ENCODE measurements at places on chromosomes 11 and 22. TPM values are rescaled to one million over a fixed set of nuclear protein-coding genes. Genes with fewer than 3 reads are reported as not detected.

Gene LGR4
- 10.0 TPM for total RNA-seq

Gene TOLLIP
- total RNA-seq, result 33.5 TPM

Gene OR2D2
- not detected for total RNA-seq

Gene C11orf97
- not detected for total RNA-seq

Gene ART1
- total RNA-seq, result not detected

Gene MPEG1
- not detected for total RNA-seq

Gene TIMM10
- total RNA-seq, result 48.5 TPM

Gene SLC22A6
- total RNA-seq, result not detected

Gene IGSF9B
- total RNA-seq, result 1.4 TPM

GRCh38 chr11:24781288-24781687 is 284.4 kb downstream of the LUZP2 start:
- DNase-seq, result peak; percentile 0

- no peak for DNase-seq
Measured at GRCh38 chr11:77036398-77036797, 2.2 kb downstream of the B3GNT6 start.

- DNase-seq, result no peak
Measured at GRCh38 chr11:117690484-117691217, 106.4 kb downstream of the DSCAML1 start.

GRCh38 chr22:46835693-46836092 is 73.2 kb downstream of the TBC1D22A start:
- no peak for DNase-seq

DNA sequence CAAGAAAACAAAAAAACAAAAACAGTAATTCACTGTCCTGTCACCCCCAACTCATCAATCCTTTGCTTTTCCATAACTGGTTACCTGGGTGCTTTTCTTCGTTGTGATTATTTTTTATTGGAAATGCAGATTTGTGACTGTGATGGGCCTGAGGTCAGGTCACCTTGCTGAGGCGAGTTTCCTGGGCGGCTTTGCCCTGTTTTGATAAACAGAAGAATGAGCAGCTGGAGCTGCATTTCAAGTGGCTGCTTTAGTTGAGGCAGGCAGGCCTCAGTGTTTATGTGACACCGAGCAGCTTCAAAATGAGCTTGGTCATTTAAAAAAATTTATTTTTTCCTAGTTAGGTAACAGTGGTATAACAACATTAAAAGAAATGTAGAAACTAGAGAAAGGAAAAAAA is 22.2 kb downstream of the PTPRJ start:
- no peak for DNase-seq

DNA sequence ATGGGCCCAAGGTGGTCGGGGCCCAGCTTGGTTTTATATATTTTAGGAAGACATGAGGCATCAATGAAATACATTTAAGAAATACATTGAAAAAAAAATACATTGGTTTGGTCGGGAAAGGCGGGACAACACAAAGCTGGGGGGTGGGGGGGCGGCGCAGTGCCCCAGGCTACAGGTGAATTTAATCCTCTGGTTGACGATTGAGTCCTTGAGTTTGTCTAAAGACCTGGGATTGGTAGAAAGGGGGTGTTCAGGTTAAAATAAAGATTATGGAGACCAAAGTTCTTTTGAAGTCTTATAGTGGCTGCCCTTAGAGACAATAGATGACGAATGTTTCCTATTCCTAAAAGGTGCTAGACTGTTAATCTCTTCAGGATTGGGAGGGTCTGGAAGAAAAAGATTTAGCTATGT is 3.1 kb downstream of the IFITM1 start:
- no peak for DNase-seq

DNA sequence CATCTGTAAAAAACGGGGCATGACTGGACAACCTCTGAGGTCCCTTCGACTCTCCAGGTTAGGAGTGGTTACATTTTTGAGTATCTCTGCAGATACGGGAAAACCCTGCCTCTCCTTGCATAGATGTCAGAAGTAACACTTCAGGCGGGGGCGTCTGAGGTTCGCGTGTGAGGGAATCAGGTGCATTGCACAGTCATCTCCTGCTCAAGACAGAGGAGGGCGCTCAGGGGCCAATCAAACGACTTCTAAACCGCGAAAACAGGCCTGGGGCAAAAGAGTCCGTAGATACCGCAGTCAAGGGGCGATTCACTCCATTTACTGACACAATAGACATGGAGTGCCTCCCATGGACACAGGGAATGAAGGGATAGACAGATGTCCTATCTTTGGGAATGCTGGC is 31.7 kb downstream of the KIRREL3 start:
- DNase-seq, result peak; percentile 37

- DNase-seq, result no peak
Measured at GRCh38 chr22:44396021-44396726, 83.4 kb upstream of the SHISAL1 start.

DNA sequence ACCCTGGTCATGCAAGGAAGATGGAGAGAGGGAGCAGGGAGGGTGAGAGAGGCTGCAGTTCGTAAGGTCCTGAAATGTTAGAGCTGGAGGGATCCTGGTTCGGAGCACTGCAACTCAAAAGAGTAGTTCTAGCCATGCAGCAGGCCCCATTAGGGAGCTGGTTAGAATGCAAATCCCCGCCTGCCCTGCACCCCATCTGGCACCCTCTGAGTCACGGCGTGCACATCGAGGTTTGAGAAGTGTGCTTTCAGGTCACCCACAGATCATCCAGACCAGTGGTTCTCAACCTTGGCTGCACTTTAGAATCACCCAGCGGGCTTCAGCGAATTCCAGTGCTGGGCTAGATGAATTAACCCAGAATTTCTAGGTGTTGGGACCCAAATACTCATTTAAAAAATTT is 48.2 kb downstream of the ST3GAL4 start:
- no peak for DNase-seq

DNA sequence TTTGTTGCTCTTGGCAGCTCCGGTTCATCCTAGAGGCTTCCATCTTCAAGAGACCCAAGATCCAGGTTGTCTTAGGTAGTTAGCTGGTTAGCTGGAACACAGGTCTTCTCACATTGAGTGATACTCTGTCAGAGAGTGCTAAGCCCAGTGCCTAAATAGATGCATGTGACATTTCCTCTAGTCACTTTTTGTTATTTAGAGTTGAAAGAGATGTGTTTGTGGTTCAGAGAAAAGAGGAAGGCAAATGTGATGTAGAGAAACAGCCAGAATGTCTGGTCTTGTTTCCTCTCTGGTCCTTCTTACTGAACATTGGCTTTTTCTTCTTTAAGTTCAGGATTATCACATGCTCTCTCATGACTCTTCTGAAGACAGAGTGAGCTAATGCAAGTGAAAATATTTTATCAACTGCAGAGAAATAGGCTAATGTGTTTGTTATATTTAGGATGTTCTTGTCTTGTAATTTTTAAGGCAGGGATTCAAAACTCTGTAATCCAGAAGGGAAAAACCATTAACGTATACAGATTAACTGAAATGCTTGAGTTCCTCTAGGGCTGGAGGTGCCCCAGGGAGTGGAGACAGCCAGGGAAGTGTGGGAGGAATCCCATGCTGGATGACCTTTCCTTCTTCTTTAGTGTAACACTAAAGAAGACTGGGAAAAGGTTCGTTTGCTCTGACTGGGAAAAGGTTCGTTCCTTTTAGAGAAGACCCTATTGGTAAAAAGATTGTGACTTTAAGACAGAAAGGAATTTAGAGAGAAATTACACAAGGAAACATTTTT is 75.4 kb downstream of the SWAP70 start:
- peak; percentile 63 for DNase-seq

GRCh38 chr11:12717851-12718291 is 43.6 kb downstream of the TEAD1 start:
- DNase-seq, result no peak

- no peak for DNase-seq
Measured at GRCh38 chr11:125228445-125228844, 63.9 kb downstream of the PKNOX2 start.

- no peak for DNase-seq
Measured at GRCh38 chr11:69220561-69221051, 64.9 kb downstream of the SMIM38 start.

- no peak for DNase-seq
Measured at GRCh38 chr11:61092908-61093763, 9.2 kb upstream of the CD5 start.

DNA sequence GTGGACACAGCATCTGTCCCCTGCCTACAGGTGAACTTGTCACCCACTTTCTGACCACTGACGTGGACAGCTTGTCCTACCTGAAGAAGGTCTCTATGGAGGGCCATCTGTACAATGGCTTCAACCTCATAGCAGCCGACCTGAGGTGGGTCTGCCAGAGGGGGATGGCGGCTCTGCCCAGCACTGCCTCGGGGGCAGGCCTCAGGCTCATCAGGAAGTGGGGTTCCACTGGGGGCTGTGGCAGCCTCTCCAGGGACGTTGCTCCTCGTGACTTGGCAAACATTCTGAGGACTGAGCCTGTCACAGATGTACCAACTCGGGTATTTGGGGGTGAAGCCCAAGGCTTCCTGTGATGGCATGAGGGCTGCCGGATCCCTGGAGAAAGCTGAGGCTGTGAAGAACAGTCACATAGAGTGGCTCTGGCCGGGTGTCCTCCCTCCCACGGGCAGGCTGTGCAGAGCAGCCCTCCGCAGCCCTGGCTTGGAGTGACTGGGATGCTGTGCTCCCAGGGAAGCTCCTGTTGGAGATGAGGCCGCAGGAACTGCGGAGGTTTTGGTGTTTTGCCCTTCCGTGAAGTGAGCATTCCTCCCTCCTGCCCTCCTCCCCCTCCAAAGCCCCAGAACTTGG is 26.5 kb upstream of the DGCR8 start:
- no peak for DNase-seq

DNA sequence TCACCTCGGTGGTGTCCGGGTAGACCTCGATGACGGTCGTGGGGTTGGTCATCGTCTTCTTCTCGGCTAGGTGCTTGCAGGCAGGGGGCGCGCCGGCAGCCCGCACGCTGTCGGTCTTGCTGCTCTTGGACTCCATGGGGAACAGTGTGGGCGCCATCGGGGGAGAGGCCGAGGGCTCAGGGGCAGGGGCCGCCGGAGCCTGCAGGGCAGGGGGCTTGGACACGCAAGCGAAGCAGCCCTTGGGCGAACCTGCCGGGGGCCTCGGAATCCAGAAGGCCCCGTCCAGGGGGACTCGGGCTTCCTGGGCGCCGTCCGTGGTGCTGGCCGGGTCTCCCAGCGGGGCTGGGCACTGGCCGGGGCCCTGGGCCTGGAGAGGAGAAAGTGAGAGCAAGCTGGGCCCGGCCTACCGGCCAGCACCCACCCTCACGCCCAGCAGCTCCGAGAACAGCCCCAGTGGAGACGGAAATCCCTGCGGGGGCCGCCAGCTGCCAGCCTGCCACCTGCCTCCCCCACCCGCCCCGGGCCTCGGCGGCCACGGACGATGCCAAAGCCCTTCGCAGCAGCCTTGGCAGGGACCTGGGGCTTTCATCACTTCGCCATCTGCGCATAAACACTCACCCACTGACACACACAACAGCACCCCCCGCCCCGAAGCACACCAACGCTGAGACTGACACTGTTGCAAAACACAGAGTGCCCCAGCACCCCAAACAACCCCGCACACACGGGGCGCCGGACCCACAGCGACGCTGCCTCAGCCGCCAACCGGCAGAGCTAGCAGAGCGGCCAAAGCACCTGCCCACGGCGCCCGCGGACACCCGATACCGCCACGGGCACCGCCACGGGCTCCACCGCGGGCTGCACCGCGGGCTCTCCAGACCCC is 2.4 kb downstream of the IFITM10 start:
- no peak for DNase-seq

- DNase-seq, result peak; percentile 28
Measured at GRCh38 chr11:65438257-65439151, 15.9 kb downstream of the NEAT1 start.

- no peak for DNase-seq
Measured at GRCh38 chr11:86265194-86265593, 20.6 kb downstream of the EED start.

DNA sequence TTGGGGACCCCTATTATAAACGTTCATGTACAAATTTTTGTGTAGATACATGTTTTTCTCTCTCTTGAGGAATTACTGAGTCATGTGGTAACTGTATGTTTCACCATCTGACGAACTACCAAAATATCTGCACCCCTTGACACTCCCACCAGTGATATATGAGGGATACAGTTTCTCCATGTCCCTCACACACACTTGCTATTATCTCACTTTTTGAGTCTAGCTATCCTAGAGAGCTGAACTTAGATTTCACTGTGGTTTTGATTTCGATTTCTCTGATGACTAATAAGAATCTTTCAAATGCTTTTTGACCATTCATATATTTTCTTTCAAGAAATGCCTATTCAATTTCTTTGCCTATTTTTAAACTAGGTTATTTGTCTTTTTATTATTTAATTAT is 200.2 kb downstream of the PGR start:
- no peak for DNase-seq

- no peak for DNase-seq
Measured at GRCh38 chr11:92685049-92685448, 284.4 kb upstream of the MTNR1B start.

DNA sequence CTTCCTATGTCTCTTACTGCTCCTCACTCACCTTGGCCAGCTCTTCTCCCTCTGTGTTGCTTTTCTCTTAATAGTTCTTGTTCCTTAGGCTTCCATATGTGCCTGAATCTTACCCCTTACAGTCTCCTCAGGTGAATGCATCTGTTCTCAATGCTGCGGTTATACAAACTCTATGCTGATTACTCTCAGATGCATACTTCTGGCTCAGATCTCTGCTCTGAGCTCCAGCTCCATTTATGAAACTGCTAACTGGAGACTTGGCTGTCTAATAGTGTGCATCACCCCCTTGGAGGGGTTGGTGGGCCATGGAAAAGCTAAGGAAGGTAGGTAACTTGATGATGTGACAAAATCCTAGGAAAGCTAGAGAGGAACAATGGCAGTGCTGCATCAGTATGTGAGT is 422.5 kb downstream of the TMEM135 start:
- DNase-seq, result no peak

GRCh38 chr11:9688716-9689511 is 25.0 kb downstream of the SWAP70 start:
- DNase-seq, result peak; percentile 58

- peak; percentile 17 for DNase-seq
Measured at GRCh38 chr11:130592056-130592455, 143.6 kb downstream of the ADAMTS15 start.

DNA sequence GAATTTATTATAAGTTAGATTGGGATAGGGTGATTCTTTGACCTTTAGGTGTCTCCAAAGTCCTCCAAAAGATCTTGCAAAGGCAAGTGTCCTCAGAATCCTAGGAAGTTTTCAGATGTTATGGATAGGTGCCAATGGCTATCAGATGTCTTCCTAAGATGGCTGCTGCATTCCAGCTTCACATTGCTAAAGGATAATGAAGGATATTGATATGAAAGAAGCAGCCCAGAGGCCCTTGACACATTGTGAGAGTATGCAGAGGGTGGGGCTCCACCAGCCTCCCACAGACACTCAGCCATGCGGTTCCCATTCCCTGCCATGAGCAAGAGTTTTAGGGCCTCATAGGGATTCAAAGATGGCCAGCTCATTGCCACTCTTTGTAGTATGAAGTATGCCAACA is 22.3 kb upstream of the GLYATL2 start:
- no peak for DNase-seq

GRCh38 chr11:44605965-44606364 is 40.5 kb downstream of the CD82 start:
- no peak for DNase-seq

DNA sequence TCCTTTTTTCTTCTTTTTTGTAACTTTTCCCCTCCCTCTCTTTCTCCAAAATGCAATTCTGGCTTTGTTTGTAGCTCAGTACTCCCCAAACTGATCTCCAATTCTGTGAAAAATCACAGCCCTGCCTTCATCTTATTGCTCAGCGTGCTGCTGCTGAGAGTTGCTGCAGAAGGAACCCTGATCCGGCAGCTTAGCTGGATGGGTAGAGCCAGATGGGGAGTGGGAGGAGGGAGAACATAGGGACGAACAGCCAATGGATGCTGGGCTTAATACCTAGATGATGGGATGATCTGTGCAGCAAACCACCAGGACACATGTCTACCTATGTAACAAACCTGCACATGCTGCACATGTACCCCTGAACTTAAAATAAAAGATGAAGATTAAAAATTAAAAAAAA is 47.5 kb upstream of the E2F8 start:
- no peak for DNase-seq
